Stimulated activated effector memory CD8-positive, alpha-beta T cell treated with anti-CD3 and anti-CD28 coated beads, Interleukin-12 subunit alpha, Interleukin-12 subunit beta, amount 100 ng/mL, for 72 hours (primary cell): ENCODE measurements at places on chromosomes 16 and 17.

GRCh38 chr17:50149417-50150353 lies 792 bp downstream of the PPP1R9B start:
- DNase-seq: peak; percentile 46

DNA sequence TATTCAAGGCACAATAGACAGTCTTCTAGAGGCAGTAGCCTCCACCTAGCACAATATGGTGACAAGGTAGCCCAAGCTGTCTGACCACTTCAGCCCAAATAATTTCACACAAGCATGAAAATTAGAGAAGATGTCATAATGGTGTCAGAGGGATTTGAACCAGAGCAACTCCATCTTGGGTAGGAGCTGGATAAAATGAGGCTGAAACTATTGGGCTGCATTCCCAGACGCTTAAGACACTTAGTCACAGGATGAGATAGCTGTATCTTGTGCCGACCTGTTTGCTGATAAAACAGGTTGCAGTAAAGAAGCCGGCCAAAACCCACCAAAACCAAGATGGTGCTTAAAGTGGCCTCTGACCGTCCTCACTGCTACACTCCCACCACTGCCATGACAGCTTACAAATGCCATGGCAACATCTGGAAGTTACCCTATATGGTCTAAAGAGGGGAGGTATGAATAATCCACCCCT lies 192.6 kb downstream of the CPPED1 start:
- no peak for DNase-seq

DNA sequence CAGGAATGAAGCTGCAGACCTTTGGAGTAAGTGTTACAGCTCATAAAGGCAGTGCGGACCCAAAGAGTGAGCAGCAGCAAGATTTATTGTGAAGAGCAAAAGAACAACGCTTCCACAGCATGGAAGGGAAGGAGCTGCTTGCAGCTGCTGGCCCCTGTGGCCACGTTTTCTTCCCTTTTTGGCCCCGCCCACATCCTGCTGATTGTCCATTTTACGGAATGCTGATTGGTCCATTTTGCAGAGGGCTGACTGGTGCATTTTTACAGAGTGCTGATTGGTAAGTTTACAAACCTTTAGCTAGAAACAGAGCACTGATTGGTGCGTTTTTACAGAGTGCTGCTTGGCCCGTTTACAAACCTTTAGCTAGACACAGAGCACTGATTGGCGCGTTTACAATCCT lies 841.5 kb downstream of the CDH11 start:
- DNase-seq: no peak

- no peak for DNase-seq
Observed at GRCh38 chr17:80822021-80822699, 169.5 kb upstream of the CHMP6 start.

- no peak for DNase-seq
Observed at GRCh38 chr17:78722246-78722761, 59.8 kb downstream of the CYTH1 start.

- DNase-seq: peak; percentile 95
Observed at GRCh38 chr17:41930009-41930832, at the start of gene ODAD4. Gene ODAD4, plus strand, starts transcription at chr17:41930617. Its CDS starts 107 bp downstream, at chr17:41930724.

- no peak for DNase-seq
Observed at GRCh38 chr16:57422026-57422944, 17.7 kb downstream of the CCL17 start.

- no peak for DNase-seq
Observed at GRCh38 chr16:14424595-14424994, 205.5 kb downstream of the PARN start.

DNA sequence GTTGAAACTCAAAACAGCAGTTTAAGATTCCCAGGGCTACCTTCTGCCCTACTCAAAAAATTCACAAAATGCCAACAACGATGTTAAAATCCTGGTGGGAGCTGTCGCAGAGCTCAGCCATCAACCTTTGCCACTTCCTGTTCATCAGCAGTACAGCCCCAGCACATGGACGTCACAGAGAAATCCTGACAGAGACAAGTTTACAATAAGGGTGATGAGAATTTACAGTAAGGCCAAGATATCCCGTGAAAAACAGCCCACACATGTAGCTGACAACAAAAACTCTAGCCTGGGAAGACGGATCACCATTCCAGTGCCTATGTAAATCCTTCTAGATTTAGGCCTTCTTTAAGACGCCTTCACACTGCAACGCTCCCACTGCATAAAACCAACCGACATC lies 18.8 kb downstream of the USP22 start:
- DNase-seq: no peak

DNA sequence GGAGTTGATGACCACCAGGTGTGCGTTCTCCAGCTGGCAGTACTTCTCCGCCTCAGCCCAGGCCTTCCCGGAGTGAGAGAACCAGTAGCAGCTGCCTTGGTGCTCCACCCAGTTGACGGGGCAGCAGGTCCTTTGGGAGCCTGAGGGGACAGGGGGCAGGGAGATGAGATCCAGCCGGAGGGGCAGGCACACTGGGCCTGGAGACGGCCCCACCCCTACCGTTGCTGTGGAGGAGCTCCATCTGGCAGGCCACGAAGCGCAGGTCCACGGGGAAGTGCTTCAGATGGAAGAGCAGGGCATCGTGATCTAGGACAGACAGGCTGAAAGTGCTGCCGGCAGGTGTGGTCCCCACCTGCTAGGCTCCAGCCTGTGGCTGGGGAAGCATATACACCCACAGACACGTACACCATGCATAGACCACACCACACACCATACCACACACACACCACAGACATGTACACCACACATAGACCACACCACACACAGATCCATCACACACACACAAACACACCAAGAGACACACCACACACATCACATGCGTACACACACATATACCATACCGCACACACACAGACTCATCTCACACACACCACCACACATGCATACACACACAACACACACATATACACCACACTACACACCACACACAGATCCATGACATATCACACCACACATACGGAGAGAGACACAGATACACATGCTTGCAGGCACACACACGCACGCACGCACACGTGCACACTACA lies 7.4 kb downstream of the ASGR2 start:
- no peak for DNase-seq

DNA sequence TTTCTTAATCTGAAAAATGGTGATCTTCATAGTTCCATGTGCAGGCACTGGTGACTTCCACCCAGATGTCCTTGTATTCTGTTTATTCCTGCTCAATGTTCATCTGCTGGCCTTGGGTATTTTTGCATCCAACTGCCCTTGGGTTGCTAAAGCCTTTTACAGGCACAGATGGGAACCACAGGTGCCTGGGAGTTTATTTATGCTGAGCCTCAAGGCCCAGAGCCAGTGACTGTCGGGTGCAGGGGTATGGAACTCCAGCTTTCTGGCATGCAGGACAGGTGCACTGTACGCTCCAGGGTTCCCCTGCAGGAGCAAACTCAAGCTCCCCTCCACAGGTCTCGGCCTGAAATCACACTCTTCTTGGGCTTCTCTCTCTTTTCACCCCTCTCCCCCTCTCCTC lies 22.3 kb downstream of the DYNLRB2 start:
- DNase-seq: no peak

GRCh38 chr16:1674751-1675664 lies 3.1 kb upstream of the JPT2 start:
- DNase-seq: no peak

GRCh38 chr17:80798595-80799537 lies 192.8 kb upstream of the CHMP6 start:
- no peak for DNase-seq

DNA sequence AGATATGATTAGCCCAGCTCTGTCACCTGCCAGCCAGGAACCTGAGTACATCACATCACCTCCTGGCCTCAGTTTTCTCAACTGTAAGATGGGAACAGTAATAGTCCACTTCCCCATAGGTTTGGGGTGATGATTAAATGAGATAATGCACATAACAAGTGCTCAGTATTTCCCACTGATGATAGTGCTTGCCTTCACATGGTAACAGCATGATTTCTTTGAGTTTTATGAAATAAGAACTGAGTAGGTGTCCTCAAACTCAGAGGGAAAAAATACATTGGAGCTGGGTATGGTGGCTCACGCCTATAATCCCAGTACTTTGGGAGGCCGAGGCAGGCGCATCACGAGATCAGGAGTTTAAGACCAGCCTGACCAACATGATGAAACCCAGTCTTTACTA lies 30.1 kb upstream of the SNN start:
- no peak for DNase-seq

GRCh38 chr17:79057737-79058385 lies 16.8 kb upstream of the ENGASE start:
- DNase-seq: no peak

DNA sequence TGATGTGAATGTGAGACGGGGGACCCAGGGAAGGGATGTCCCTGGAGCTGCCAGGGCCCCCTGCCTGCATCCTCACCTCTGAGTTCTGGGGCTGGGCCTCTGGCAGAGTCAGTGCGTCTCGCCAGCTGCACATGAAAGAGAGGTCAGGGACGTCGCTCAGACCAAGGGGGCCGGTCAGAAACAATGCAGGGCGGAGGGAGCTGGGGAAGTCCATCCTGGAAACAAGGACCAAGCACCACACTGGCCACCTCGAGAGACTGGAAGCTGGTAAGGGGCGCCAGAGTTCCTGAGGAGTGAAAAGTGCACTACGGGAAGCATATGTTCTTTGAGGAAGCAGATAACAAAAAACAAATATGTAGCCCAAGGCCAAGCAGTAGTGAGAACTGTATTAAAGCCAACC lies 2.1 kb downstream of the TAF1C start:
- no peak for DNase-seq

- DNase-seq: no peak
Observed at GRCh38 chr17:41529491-41529915, 1.4 kb upstream of the KRT19 start.

GRCh38 chr16:52271088-52271750 lies 275.7 kb downstream of the TOX3 start:
- DNase-seq: no peak

DNA sequence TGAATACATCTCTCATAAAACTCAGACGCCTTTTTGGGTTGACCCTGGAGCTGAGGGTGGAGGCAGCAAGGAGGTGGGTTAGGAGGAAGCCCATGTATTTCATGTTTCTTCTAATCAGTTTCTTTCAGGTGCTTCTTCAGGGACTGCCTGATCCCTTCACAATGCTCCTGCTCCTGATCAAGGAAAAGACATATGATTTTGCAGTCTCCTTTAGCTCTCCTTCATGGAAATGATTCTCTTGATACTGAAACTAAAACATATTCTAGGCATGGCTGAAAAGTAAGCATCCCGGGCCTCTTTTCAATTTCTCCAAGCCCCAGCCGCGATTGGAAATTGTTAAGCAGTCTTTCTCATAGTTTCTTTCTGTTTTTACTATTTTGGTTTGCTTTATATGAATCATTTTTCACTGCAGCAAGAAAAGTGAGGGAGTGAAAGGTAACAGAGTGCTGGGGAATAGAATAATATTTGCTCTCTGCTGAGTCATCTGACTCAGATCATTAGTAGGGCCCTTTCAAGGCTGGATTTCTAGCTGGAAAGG lies 730.7 kb downstream of the CDH11 start:
- DNase-seq: no peak

GRCh38 chr17:47875011-47875985 lies 20.7 kb upstream of the SP2 start:
- DNase-seq: no peak

GRCh38 chr16:8682551-8683259 lies 8.3 kb downstream of the ABAT start:
- DNase-seq: no peak

DNA sequence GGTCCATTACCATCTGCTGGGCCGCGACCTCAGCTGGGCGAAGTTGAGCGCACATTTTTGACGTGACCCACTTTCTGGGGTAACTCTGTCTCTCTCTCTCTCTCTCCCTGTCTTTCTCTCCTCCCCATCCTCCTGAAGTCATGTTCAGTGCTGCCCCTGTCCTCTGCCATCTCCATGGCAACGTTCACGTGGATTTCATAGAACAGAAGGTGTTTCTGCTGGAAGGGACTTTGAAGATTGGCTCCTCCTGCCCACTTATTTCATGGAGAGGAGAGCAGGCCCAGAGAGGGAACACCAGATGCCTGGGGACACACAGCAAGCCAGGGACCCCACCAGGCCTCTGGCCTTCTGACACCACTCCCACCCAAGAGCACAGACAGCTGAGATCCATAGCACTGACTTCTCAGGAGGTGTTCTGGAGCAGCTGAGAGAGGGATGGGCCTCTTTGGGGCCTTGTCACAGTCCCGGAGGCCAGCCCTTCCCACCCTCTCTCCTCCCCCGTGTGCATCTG lies 4.2 kb upstream of the CCNF start:
- DNase-seq: no peak

GRCh38 chr17:8572764-8573163 lies 57.8 kb downstream of the MYH10 start:
- DNase-seq: no peak

DNA sequence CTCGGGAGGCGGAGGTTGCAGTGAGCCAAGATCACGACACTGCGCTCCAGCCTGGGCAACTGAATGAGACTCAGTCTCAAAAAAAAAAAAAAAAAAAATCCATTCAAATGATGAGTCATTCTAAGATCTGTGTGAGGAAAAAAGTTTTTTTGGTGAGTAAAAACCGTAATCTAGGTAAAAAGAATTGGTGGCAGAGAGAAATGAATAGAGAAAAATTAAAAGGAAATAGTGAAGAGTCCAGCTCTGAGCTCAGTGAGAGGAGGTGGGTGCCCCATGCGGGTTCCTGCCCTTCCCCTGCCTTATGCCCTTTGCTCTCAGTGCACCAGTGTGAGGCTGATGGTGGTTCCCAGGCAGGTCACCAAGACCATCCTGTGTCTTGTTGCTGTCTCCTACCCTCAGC lies 20.9 kb downstream of the GAN start:
- DNase-seq: no peak

- no peak for DNase-seq
Observed at GRCh38 chr16:82264756-82265155, 94.7 kb upstream of the MPHOSPH6 start.

DNA sequence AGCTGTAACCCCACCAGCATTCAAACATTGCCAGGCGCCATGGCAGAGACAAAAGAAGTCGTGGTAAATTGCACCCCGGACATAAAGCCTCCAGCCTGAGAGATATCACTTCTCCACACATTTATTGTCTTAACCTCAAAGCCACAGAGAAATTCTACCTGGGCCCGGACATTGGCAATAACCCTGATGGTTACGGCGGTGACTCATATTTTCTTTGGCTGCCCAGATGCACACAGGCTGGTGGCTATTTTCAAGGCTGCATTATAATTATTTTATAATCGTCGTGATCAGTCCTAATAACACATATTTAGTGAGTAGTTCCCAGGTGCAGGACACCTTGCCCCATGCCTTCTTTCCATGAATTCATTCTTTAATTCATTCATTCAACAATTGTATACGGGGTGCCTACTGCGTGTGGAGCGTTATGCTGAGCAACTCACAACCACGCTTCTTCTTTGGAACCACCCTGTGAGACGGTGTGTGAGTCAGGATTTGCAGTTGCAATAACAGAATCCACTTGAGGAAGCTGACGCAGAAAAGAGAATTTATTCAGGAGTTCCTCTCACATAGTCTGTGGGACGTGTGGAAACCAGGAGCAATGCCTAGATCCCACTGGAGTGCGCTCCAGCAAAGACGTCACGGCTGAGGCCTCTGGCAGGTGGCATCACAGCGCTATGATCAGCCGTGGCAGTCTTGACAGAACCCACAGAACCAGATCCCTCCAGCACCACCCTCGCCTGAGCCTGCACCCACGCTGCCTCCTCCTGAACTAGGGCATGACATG lies 245.7 kb downstream of the FOXL1 start:
- DNase-seq: no peak

- DNase-seq: no peak
Observed at GRCh38 chr17:51263006-51263405, 2.7 kb downstream of the UTP18 start.

- no peak for DNase-seq
Observed at GRCh38 chr16:11536104-11536866, 50.4 kb downstream of the LITAF start.
